Stimulated activated naive CD4-positive, alpha-beta T cell treated with Interleukin-2 at 50 U/mL for 16 hours (primary cell): ENCODE measurements at places on chromosomes 2 and 18.
A peak's percentile ranks its signal among the peaks of the same experiment; 100 is the strongest.

- no peak for DNase-seq
Observed at GRCh38 chr2:173990970-173991819, 26.0 kb upstream of the SP3 start.

DNA sequence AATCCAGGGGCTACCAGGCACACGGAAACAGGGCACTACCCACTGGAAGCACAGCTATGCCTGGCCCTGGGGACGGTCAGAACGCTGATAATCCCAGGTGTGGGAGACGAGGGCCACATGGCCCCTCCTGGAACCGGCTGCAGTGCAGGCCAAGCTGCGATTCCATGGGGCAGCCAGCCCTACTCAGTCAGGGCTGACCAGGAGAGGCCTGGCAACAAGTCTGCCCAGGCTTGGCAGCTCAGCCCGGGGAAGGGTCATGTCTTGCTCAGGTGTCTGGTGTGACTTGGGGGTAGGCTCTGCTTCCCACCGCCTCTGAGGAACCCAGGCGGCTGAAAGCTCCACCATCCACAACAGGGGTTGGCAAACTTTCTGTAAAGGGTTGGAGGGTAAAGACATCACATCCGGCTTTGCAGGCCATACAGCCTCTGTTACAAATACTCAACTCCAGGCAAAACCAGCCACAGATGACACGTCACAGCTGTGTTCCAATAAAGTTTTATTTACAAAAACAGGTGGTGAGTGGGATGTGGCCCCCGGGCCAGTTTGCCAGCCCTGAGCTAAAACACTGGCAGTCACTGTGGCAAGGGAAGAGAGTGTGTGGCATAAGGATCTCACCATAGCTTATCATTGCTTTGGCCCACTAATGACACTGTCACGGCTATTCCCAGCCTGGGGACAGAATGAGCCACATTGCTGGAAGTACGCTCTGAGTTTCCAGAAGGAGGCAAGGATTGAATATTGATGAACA is 85.2 kb downstream of the NDUFA10 start:
- no peak for DNase-seq

DNA sequence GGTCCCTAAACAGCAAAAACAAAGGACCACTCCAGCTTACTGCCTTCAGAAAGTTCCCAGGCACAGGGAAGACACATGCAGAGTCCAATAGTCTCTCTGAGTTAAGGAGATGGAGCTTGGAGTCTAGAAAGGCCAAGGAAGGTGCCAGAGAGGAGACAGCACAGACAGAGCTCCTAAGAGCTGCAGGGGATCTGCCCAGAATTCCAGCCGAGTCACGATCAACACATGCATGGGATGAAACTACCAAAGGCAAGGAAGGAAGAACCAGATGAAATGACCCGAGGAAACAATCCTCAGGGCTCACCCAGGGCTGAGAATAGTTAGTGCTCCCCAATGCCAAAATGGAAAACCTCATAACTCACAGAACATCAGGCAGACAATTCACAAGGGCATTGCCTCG is 15.4 kb downstream of the METTL4 start:
- DNase-seq, result no peak

DNA sequence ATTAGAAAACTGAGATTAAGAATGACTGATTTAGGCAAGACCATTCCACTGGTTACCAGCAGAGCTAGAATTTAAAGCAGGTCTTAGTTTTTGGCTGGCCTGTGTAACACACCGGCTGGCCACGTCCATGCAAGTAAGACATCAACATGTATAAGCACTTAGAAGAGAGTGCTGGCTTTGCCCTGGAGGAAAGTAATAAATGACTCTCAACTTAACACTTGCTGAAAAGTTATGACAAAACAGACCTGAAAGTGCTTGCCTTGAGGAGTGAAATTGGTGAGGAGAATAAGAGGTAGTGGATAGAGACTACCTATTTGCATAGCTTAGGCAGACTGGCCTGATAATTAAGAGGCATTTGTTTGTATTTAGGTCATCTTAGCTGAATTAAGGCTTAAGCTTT is 165.7 kb upstream of the KCNJ3 start:
- no peak for DNase-seq

GRCh38 chr2:166499281-166499680 is 5.2 kb upstream of the SCN7A start:
- no peak for DNase-seq

- no peak for DNase-seq
Observed at GRCh38 chr2:119149611-119150010, 8.9 kb downstream of the C1QL2 start.

- no peak for DNase-seq
Observed at GRCh38 chr2:219041252-219041651, at the start of gene CFAP65. TSS of gene CFAP65 (minus strand) at chr2:219041516. CDS start at chr2:219039048, 2,468 bp downstream.

DNA sequence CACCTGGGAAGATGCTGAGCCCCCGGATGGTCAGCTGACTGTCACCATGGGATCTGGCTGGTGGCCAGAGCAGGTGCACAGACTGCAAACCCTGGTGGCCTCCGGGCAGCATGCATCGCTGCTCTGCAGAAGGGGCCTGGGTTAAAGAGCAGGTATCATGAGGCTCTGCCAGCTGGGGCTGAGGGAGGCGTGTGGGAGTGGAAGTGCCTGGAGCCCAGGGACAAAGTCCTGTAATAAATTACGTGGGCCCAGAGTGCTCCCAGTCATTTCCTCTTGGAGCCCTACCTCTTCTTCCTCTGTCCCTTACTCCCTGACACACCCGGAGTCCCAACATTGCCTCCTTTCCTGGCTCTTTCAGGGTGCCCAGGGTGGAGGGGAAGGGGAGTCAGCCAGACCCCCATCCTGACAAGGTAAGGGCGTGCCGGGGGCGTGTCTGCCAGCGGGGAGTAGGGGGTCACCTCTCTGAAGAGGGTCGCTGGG is at the start of gene MYO7B:
TSS of gene MYO7B (plus strand) at position 262 of the 480 bp plus-strand sequence. CDS start 24,040 bp downstream, outside the sequence.
- no peak for DNase-seq

DNA sequence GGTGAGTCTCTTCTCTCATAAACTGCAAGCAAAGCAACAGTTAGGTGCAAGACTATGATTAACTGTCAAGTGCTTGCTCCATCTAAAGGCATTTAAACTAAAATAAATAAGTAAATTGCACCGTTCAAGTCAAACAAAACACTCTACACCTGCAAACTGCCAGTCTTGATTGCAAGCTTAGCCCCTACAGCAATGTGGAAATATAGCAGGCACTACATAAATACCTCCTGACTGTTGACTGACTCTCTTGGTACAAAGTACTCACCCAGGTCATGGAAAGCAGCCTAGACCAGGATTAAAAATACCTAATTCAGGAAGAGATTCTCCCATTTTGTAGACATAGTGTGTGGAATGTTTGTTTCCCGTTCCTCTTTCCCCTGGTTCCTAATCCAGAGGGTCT is 176.6 kb upstream of the KLHL29 start:
- DNase-seq, result no peak

DNA sequence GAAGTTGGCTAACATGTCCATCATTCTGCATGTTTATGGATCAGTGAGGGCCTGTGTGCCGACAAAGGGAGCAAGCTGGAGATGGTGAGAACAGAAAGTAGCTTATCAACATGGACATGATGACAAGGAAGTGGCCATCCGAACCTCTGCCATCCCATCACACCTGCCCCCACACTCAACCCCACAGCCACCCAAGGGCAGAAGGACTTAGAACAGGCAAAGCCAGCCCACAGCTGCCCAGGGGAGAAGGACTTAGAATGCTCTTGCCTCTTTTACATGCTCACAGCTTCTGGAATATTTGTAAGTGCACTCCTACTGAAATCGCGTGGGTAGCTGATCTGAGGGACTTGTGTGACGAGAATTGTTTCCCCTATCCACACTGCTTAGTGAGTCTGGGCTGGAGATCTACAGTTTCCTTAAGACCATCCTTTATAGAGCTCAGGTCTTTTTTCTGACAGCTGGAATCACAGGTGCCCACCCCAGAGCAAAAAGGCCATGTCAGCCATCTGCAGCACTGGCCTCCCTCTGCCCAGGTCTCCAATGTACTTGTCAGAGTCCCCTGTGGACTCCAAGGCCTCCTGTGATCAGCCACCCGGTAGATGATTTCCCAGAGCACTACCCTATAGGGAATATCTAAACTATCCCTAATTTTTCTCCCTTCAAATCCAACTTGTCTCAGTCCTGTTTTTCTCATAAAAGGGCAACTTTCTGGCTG is 154.1 kb downstream of the SMAD7 start:
- DNase-seq, result no peak

DNA sequence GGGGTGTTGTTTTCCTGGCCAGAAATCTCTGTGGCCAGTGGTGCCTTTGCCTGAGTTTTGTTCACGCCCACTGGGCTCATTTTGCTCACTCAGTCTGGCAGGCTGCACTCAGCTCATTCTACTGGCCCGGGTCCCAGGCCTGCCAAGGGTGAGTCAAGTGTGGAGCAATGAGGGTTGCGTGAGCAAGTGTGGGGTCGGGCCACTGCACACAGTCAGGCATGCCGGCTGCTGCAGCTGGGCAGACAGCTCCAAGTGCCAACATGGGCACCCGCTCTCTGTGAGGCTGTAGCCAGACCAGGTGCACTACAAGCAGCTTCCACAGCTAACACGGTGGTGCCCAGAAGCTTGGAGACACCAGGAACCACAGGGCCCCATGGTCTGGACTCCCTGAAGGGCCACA is 801.1 kb upstream of the RAB6C start:
- DNase-seq, result no peak

DNA sequence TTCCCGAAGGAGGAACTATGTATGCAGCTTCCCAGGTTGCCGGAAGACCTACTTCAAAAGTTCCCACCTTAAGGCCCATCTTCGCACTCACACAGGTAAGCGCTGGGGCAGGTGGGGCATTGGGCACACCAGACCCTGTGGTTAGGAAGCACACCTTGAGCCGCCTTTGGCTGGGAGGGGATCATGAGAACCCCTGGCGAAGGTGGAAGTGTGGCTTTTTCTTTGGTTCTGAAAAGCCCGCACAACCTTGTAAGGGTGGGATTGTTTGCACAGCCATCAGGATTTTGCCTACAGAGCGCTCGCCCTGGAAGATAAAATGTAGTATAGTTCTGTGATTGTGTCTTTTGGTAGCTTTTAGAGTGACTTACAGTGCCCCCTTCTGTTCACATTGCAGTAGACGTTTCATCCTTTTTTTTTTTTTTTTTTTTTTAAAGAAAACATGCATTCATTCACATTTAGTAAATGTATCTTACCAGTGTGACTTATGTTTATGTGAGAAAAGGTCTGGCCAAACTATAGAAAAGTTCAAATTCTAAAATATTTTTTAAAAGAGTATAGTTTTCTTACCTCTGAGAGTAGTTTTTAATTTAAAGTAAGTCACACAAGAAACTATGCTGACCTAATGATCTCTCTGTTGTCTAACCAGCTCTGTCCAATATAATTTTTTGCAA is 5.3 kb downstream of the KLF11 start:
- DNase-seq, result no peak

DNA sequence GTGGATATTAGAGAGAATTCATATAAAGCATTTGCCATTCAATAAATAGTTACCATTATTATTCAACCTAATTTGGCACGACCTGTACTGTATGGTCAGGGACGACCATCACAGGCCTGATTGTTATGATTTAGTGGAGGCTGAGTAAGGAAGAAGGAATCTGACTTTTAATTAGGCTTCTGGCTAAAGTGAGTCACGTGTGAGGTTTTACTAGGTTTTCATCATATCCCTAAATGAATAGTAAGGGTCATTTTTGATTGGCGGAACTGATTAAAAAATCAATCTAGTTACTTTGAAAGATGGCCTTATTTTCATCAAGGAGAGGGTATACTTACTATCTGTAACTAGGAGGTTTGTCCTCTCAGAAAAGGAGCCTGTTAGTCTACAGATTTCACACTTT is 143.4 kb downstream of the ADCYAP1 start:
- no peak for DNase-seq

- DNase-seq, result no peak
Observed at GRCh38 chr2:134154246-134154645, 99.6 kb upstream of the MGAT5 start.

DNA sequence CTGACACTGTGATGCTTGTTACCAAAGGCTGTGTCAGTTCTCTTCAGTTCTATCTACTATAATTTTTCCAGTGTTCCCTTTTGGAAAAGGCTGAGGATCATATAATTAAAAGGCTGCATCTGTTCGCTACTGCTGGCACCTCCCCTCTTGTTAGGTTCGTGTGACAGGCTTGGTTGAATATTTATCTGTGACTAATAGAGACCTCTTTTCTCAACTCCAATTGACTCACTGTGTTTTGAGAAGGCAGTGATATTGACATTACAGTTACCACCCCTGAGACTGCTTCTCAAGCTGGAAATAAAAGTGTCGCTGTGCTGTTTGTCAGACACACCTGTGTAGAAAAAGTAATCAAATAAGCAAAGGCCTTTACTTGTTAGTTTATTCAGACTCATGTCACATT is 205.5 kb upstream of the KCNH7 start:
- DNase-seq, result no peak

- peak; percentile 28 for DNase-seq
Observed at GRCh38 chr2:226995625-226996041, 159.8 kb downstream of the RHBDD1 start.

DNA sequence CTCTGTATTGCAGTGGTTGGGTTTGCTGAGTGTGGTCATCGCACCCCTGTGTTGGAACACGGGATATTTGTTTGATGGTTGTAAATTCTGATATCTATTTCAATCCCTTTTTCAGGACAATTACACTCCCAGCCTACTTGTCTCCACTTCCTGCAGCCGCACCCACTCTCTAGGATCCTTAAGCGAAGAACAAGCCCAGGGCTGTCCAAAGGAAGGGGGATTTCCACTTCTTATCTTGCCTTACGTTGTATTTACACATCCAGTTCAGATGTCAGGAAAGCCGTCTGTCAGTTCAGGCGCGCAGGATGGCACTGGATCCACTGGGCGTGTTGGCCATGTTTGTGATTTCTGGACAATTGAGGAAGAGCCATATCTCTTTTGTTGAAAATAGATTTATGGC is 834.5 kb upstream of the SALL3 start:
- DNase-seq, result no peak

GRCh38 chr18:26429535-26430226 is 118.7 kb downstream of the KCTD1 start:
- no peak for DNase-seq

DNA sequence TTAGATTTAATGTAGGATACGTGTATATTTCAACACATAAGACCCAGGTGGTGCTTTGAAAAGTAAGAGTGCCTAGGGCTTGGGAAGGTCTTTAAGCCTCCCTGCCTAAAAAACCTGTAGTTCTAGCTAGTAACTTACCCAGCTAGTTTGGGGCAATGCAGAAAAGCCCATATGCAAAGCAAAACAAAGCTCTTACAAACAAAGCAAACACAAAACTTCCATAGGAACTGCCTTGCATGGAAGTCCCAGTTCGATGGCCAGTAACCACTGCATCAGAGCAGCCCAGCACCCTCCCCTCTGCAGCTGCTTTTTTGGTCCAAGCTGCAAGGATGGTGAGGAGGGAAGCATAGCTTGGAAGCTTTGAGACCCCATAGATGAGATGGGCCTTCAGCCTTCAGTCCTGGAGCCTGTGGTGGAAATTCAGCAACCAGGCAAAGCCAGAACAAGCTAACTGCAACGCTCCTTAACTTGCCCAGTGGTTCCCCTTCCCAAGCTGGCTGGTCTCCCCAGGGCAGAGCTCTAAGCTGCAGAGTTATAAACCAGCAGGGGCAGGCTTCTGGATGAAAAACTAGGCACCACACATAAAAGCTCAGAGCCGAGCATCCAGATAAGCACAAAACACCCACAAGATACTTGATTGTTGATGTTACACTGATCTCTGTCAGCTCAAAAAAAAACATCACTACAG is 16.2 kb downstream of the C2orf76 start:
- no peak for DNase-seq

GRCh38 chr2:37323176-37323780 is 1.4 kb downstream of the PRKD3 start:
- DNase-seq, result no peak
